ENCODE measurements at places on chromosomes 11 and 22.

- no peak for DNase-seq
Measured at GRCh38 chr11:12160231-12160630, 49.8 kb downstream of the MICAL2 start.

DNA sequence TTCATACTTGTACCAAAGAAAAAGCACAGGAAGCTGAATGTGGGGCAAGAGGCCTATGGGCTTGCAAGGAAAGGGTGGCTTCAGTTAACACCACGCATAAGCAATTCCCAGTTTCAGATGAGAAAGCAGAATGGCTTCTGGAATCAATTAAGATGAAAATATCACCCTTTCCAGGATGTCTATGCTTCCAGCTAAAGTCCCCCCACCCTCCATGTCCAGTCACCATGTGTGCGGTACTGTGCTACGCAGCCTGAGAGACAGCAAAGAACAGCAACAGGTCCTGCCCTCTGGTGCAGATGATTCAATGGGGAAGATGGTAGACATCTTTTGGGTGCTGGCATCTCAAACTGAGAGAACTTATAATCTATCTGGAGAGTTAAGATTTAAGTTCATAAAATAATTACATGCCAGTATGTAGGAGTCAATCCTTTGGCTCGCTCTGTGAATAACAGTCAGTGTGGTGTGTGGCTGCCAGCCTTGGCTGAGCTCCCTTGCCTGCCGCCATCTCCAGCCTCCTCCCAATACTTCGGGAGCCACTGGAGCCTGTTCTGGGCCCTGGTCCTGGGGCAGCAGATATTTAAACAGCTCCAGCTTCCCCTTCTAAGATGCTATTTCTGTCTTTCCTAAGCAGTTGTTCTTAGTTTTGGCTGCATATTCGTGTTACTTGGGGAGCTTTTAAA lies 44.5 kb downstream of the ME3 start:
- DNase-seq: no peak

DNA sequence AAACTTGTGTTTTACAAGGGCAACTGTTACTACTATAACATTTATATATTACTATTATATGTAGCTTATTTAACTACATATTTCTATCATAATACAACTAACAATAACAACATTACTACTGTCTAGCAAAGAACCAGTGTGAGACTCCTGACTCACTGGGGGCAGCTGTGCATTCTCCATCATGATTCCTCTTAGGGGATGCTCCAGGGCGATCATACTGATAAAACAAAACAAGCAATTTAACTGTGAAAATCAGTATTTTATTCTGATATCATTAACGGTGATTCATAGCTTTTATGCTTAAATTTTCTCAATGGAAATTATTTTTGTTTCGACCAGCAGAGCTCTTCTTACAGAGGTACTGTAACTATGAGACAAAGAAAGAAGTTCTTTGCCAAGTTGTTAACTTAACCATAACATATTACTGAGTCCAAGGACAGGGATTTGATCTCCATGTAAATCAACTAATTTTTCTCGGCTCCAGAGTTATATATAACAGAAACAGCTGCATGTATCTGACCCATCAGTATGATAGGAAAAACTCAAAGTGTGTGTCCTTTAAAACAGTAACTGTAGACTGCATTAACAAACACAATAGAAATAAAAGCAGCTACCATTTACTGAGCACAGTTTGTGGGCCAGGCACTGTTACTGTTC lies 24.8 kb upstream of the FNBP4 start:
- no peak for DNase-seq

GRCh38 chr11:16166571-16166970 lies 189.8 kb downstream of the SOX6 start:
- DNase-seq: peak; percentile 81

GRCh38 chr22:32725369-32725988 lies 76.0 kb upstream of the TIMP3 start:
- no peak for DNase-seq

DNA sequence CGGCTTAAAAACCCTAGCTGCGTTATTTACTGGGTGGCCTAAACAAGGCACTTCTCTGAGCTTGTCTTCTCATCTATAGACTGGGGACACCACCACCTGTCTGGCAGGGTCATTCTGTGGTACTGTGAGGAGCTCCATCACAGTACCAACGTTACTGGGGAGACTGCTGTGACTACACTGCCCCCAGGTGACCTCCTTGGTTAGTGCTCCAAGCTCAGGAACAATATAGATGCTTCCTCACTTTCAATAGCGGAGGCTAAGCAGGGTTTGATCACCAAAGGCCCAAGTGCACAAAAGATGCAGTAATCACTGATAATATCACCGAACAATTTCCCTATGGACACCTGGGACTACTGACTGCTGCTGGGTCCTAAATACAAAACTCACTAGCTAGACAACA lies 18.8 kb downstream of the PRPF19 start:
- no peak for DNase-seq

DNA sequence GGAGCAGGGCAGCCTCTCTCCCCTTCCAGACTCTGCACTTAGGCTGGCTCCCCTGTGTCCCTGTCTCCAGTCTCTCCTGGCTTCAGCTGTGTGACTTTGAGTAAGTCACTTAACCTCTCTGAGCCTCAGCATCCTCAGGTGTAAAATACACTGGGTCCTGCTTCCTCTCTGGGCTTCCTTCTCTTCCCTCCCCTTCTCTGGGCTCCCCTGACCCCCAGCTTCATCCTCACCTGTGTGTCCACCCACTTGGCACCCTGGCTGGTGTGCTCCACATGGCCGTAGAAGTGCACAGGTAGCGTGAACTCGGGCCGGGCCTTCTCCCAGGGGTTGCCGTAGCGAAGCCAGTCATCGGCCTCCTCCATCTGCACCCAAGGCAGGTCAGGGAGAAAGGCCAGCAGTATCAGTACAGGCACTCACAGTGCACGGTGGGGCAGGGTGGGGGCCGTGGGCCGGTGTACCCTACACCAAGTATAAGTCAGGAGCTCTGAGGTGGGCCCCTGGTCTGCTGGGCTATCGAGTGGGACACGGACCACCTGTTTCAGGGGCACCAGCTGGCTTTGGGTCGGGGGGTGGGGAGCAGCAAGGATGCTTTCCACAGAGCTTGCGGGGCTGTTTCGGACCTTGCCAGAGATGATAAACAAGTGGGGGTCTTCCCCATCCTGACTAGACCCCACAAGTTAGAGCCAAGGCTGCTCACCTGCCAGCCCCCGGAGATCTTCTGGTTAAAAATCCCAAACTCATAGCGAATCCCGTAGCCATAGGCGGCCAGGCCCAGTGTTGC lies 2.0 kb downstream of the PYGM start:
- DNase-seq: no peak

- DNase-seq: no peak
Measured at GRCh38 chr11:116424615-116425261, 348.0 kb downstream of the BUD13 start.

- DNase-seq: no peak
Measured at GRCh38 chr11:19422276-19422675, 181.5 kb upstream of the E2F8 start.

- peak; percentile 91 for DNase-seq
Measured at GRCh38 chr11:64120951-64121569, 44.9 kb downstream of the MACROD1 start.

DNA sequence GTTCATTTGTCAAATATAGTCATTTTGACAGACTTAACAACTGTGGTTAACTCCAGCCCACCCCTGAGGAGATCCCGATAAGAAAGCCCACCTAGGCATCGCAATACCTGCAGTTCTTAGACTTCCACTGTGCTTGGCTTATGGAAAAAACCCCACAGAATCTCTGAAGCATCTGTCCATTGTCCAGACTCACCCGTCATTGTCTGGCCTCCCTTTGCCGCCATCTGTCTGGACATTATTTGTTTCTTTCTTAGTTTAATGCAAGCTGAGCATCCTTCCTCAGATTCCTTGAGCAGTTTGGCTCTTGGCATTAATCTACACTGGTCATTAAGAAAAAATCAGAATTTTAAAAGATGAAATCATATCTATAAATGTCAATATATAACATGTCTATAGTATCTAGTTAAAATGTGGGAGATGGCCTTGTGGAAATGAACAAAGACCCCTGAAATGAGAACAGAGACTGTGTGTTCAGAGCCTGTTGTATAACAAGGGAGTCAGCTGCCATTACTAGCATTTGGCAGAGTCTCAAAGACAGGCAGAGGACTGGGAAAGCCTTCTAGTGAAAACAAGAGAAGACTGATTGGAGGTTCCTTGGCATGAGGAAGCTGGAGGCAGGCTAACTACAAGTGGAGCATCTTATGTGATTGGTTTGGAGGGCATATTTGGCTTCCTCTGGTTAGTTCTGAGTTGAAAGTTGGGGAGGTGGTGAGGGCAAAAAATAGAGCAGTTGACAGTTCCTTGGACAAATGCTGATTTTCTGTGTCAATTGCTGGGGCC lies 80.4 kb downstream of the SPON1 start:
- DNase-seq: no peak

DNA sequence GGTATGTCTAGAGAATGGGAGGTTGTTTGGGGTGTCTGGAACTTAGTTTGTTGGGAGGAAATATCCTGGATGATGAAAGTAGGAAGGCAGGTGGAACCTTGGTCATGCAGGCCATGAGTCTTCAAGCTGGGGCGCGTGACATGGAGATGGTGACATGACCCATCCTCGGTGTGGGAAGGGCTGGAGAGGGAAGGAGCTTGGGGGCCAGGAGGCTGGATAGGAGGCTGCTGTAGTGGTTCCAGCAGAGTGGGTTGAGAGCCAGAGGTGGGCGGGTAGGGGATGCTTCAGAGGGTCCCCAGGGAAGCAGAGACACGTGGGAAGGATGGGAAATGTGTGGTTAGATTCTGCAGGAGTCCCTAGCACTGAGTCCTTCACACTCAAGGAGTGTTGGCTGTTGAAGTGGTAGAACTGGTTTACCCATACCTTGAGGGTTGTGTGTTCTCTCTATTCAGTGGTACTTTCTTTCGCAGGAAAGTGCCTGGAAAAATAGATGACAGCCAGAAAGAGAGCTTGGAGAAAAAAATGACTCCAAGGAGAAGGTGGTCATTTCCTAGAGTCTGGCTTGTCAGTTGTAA lies 56.8 kb downstream of the LDLRAD3 start:
- DNase-seq: no peak

- peak; percentile 77 for DNase-seq
Measured at GRCh38 chr11:107116358-107116757, 98.1 kb upstream of the GUCY1A2 start.

- DNase-seq: no peak
Measured at GRCh38 chr22:44621401-44622146, 80.4 kb upstream of the PRR5 start.

DNA sequence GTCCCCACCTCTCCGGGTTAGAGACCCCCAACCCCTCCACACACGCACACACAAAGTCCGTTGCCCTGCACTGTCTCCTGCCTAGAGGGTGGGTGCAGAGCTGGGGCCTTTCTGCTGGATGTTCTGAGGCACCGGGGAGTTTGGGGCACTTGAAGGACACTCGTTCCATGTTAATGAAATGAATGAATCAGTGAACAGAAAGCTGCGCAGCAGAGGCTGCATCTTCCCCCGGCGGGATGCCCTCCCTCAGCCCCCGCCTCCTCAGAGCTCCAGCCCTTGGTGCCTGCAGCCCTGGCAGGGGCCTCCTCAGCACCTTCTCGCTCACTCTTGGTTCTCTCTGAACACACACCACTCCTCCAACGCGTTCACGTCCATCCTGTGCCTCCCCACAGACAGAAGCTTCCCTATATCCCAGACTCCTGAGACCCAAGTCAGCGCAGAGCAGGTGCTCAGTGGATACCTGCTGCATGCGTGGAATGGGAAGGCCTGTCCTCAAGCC lies 611.9 kb downstream of the TBC1D22A start:
- no peak for DNase-seq

DNA sequence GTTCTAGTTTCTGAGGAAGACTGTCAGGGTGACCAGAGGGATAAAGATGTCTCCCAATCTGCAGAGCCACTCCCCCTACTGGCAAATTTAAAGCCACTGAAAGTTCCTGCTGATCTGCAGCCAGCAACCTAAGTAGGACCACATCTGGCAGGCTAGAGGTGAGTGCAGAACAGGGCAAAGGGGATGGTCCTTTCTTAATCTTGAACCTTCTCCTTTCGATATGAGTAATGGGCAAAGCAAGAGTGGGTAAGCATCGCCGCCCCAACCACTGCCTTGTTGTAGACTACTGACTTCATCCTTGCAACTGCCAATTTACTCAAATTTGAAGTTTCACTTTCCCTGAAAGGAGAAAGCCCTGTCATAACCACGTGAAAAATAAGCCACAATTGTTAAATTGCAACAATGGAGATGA lies 30.7 kb downstream of the SCUBE2 start:
- DNase-seq: no peak

- no peak for DNase-seq
Measured at GRCh38 chr11:117919781-117920221, 9.4 kb downstream of the TMPRSS13 start.

- no peak for DNase-seq
Measured at GRCh38 chr11:34280945-34281872, 76.6 kb downstream of the ABTB2 start.

DNA sequence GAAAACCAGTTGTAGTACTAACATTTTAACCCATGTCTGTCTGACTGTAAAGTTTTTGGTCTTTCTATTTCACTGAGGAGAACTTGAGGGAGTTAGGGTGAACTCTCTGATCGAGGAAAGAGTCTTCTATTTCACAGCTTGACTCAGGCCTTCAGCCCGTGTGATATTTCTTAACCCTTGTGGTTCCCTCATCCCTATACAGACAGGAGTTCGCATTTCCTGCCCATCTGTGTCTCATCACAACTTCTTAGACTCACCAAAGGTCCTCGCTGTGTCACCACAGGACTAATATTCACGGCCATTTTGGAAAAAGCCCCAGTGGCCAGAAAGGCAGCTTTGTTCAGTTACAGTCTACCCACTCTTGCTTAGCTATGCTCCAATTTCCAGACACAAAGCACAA lies 172.8 kb downstream of the FAM181B start:
- DNase-seq: no peak

DNA sequence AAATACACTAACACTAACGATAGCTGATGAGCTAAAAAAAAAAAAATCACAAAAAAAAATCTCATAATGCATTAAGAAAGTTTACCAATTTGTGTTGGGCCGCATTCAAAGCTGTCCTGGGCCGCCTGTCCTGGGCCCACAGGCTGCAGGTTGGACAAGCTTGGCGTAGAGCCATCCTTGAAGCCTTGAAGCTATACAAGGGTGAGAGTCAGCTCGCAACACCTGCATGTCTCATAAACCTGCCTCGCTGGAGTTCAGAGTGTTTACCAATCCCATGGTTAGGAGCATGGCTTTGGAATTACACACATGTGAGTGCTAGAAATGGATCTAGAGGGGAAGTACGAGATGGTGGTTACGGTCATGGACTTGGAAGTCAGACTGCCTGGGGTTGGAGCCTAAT lies 453.7 kb downstream of the INSC start:
- no peak for DNase-seq
